ENCODE measurements at places on chromosomes 6 and 20.

- no peak for DNase-seq
These were observed 1310.5 kb upstream of the CITED2 start for GRCh38 chr6:140684776-140685550.

GRCh38 chr6:12291839-12292604 is 1.9 kb downstream of the EDN1 start:
- no peak for DNase-seq

- DNase-seq: no peak
These were observed 72.0 kb upstream of the F13A1 start for GRCh38 chr6:6392214-6393068.

- DNase-seq: no peak
These were observed 69.1 kb downstream of the LCA5 start for GRCh38 chr6:79468116-79468515.

- DNase-seq: no peak
These were observed 141.7 kb downstream of the MTFR2 start for GRCh38 chr6:136108361-136108945.

DNA sequence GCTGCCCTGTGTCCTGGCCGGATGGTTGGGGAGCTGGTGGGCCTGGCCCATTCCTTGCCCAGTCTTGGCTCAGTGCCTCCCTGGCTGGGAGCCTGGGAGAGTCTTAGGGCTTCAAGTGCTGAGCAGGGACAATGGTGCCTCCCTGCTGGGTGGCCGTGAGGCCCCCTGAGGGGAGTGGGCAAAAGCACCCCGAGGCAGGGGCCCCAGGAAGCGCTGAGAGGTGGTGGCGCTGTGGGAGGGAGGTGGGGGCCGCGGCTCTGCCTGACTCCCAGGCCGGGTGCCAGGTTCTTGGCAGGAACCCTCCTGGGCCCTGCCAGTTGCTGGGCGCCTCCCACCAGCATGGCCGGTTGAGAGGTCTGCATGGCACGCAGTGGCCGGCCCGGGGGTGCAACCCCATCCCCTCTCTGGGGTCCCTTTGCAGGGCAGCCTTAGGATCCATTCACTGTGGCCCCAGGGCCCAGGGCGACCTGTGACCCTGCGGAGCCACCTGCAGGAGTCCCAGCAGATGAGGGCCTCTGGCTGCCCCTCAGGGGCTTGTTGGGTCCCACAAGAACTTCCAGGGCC is 9.2 kb upstream of the RPS21 start:
- no peak for DNase-seq

DNA sequence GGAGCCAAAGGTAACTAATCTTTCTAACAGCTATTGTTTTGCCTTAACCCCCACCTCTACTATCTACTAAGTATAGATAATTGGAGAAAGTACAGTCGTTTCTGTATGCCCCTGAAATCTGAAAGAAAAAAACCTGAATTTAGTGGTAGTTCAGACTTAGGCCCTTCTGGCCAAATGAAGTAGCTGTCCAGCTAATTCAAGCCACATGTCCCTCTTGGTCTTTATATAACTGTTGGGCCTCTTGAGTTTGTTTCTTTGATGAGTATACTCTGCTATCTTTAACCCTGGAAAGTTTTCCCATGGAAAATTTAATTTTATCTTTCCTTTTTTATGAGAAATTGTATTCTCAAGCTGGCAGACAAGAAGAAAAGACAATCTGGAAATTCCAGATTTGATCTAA is 73.0 kb upstream of the FAM8A1 start:
- no peak for DNase-seq

GRCh38 chr20:673603-674001 is 2.0 kb downstream of the SCRT2 start:
- DNase-seq: no peak

DNA sequence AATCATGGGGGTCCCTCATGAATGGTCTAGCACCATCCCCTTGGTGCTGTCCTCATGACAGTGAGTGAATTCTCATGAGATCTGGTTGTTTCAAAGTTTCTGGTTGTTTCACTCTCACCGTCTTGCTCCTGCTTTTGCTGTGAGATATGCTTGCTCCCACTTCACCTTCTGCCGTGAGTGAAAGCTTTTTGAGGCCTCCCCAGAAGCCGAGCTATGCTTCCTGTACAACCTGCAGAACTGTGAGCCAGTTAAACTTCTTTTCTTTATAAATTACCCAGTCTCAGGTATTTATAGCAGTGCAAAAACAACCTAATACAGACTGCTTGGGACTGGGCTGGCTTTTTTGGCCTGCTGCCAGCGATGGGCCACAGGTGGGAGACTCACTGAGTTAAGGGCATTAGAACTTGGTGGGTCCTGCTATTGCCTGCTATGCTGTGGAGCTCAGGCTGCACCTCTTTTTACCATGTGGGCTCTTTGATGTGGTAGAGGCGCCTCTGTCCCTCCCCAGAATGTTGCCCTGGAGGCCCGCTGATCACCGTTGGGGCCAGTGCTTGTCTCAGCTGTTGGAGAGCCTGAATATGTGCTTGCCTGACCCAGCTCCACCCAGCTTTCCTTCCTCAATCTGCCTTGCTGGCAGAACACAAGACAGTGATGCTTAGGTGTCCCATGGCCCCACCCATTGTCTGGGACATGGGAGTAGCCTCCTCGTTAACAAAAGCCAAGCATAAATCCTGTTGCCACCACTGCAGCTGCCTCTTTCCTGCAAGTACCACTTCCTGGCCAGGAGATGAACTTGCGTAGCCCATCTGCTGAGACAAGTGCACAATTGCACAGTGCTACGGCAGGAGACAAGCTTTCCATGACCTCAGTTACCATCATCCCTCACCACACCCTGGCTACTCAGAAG is 47.1 kb downstream of the IGF2R start:
- DNase-seq: peak; percentile 51

DNA sequence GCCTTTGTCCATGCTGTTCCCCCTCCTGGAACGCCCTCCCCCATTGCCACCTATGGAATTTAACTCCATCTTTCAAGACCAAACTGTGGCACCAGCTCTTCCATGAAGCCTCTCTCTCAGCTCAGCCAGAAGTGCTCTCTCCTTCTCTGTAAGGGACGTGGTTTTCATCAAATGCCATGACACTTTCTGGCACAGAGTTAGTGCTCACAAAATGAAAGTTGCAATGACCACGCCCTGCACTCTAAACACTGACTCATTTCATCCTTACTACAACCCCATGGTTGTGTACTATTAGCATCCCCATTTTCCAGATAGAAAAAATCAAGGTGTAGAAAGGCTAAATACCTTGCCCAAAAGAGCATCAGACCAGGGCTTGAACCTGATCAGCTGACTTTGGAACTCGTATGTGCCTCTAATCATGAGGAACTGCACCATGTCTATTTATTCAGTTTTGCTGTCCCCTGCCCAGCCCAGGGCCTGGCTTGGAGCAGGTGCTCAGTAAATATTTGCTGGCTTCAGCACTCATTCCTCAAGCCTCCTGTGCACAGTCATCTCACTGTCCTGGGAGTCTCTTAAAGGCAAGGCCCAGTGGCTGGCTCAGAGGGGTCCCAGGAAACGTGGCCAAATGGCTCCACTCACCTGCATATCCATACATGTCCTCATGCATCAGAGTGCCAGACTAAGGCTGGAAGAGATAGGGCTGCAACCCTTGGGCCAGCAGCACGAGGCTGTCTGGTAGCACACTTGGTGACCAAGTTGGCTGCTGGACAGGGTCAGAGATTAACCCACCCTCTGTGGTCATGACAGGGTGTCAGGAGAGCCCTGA is 77.9 kb downstream of the MRPL14 start:
- DNase-seq: no peak

DNA sequence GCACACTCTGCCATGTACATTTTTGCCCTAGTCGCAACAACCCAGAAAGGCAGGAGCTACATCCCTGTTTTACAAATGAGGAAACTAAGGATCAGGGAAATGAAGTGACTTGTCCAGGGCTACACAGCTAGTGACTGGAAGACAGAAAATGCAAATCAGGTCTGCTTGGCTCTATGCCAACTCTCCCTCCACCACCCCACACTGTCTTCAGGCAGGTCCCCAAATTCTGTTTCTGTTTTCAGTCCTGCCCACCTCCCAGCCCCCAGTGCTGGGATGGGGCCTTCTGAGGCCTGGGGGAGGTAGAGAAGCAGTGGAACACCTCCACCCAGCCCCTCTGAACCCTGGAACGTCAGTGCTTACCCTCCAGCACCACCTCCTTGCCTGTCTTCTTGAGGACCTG is 5.1 kb downstream of the SNTA1 start:
- DNase-seq: no peak

GRCh38 chr6:155444120-155444917 is 11.3 kb downstream of the NOX3 start:
- no peak for DNase-seq

- no peak for DNase-seq
These were observed 632.1 kb upstream of the ID4 start for GRCh38 chr6:19205076-19205475.

DNA sequence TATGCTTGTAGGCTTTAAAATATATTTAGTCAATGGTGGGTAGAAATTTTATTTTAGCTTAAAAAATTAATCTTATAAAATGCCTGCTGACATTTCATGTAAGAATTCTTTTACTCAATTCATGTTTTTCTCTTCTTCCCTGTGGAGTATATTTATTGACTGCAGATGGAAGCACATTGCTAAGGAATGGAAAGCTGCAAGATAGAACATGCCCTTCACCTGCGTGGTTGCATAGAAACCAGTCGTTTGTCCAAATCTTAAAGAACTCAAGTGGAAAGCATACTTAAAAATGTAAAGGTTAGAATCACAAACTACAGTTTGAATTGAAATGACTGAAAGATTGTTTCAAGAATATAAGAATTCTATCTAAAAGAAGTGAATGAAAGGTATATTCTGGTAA is 30.7 kb downstream of the C6orf163 start:
- no peak for DNase-seq

DNA sequence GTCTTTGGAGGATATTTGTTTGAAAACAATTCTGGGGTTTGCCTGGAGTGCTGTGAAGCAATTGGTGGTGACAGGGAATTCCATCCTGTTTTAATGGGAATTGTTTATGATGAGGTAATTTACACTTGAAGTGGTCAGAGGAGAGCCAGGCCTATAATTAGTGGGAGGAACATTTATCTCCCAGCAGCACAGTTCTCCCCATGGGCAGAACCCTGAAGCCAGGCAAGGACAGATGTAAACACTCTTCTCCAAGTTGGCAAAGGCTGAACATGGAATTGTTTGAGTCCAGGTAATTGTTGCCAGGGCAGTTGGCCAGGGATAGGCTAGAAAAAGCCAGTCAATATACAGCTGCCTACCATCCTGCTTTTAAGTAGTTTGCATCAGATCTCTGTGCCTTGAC is 789.7 kb downstream of the FRK start:
- no peak for DNase-seq

DNA sequence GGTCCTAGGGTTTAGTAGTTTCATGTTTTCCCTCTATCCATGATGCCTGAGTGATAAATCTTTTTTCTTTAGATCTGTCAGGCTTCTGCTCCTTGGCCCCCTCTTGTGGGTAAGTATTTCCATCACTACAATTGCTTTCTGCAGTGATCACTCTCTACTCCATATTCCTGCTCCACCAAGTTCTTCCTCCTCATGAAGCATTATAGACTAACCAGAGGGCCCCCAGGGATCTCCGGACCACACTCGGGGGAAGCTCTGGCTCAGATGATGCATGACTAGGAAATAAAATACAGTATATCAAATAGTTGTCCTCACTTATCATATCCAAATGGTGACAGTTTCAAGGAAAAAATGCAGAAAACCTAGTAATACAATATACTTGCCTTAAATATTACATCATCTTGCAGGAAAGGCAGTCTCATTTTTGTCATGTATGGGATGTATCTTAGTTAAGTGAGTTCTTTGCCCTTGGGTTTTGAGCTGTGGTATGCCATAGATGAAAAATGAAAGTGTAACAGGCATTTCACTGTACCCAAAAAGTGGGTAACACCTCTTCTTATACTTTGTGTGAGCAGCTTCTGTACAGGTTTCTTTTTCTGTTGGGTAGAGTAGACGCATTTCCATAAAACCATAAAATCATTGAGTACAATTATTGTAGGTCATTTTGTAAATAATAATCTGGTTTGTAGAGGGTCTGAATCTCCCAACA is 200.9 kb upstream of the EYA4 start:
- no peak for DNase-seq

GRCh38 chr6:79964607-79965081 is 17.3 kb upstream of the ELOVL4 start:
- DNase-seq: no peak

GRCh38 chr6:154468760-154469159 is 41.7 kb downstream of the CNKSR3 start:
- no peak for DNase-seq

- no peak for DNase-seq
These were observed 1.2 kb upstream of the SYNJ2 start for GRCh38 chr6:157980288-157981131.

GRCh38 chr6:167663784-167664443 is 162.8 kb upstream of the AFDN start:
- no peak for DNase-seq

DNA sequence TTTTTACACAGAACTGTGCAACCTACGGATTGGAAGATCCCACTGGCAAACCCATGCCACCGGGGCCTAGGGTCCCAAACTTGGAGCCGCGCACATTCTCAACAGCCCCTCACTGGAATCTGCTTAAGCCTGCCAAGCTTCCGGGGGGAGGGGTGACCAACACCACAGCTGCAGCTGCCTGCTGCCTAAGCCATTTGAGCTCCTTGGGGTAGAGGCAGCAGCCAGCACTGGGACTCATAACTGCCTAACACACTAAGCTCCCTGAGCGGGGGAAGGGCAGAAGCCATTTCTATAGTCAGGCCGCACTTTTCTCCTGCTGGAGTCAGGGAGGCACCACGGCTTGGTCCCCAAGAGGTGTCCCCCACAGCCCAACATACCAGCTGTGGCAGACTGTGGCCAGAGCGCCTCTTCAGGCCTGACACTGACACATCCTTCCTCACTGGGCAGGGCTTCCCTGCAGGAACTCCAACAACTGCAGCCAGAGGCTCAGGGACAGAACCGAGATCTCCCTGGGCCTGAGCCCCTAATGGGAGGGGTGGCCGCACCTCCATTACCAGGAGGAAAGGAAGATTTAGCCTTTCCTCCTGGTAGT is 270.3 kb upstream of the ECI2 start:
- DNase-seq: no peak

DNA sequence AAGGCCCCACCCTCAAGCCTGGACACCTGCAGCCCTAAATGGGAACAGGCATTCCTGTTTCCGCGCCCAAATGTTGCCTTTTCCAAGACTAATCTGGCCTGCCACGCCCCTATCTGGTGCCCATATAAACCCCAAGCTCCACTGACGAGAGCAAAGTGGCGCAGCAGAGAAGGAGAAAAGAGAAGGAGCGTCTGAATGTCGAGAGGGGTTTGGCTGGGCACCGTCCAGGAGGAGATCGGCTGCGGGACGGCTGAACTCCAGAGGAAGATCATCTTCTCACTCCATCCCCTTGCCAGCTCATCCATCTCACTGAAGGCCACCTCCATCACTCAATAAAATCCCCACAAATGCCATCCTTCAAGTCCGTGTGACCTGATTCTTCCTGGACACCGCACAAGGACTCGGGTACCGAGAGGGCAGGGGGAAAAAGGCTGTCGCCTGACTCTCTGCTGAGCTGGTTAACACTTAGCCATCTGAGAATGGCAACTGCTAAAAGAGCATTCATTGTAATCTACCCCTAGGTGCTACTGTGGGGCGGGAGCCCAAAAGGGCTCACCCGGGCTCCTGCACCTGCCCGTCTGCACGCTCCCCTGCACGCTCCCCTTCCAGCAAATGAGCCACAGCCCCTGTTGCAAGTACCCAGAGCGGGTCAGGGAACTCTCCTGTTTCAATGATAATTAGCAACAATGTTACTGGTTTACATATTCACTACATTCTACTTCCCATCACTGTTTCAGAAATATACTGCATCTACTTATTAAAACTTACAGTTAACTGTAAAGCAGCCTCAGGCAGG is 23.5 kb downstream of the TAF4 start:
- no peak for DNase-seq

- DNase-seq: no peak
These were observed 543.1 kb upstream of the IRAK1BP1 start for GRCh38 chr6:78324213-78324612.
